ENCODE measurements at places on chromosomes 4 and X. TPM values are rescaled to one million over a fixed set of nuclear protein-coding genes. Genes with fewer than 3 reads are reported as not detected.

DNA sequence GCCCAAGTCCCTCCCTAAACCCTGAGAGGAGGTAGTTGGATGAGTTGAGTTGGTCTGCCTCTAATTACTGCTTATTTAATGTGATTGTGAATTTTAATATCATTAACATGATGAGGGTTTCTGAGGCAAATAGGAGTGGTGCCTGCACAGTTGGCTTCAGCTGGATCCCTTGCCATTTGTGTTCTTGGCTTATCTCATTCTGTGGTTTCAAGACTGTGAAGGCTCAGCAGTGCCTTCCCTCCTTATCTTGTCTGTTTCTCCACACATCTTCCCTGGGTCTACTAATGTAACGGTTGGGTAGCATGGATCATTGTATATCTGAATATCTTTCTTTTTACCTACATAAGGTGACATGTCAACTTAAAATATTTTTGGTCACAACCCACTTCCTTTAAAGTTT, 1.6 kb upstream of the SLC10A4 start:
- DNase-seq, result no peak

- DNase-seq, result no peak
Observed at GRCh38 chr4:16176621-16177020, 49.6 kb downstream of the TAPT1 start.

DNA sequence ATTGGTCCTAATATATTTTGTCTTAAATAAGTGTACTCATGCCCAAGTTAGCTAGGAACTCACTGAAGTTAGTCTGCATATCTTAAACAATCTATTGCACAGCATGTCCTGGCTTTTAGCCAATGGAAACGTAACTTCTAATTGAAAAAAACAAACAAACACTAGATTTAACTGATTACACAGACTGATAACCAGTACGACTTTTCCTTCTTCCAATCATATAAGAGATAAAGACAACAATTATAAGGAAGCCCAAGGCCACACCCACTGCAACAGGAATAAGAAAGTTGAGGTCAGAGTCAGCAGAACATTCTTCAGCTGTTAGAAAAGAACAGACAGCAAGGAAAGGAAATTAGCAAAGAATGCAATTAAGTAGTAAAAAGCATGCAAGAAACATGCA, 40.8 kb downstream of the LAMP2 start:
- DNase-seq, result no peak

DNA sequence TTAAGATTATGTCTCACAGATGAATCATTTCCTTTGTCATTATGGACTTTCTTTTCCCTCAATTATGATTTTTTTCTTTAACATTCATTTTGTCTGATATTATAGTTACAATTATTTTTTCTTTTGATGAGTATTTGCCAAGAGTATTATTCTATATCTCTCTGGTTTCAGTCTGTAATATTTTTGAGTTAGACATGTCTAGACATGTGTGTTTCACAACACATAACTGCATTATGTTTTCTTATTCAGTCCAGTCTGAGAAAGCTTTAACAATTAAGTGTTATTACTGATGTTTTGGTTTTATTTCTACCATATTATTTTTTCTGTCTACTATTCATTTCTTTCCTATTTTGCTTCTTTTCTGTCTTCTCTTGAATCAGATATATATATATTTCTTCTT, 108.3 kb upstream of the MID1IP1 start:
- no peak for DNase-seq

DNA sequence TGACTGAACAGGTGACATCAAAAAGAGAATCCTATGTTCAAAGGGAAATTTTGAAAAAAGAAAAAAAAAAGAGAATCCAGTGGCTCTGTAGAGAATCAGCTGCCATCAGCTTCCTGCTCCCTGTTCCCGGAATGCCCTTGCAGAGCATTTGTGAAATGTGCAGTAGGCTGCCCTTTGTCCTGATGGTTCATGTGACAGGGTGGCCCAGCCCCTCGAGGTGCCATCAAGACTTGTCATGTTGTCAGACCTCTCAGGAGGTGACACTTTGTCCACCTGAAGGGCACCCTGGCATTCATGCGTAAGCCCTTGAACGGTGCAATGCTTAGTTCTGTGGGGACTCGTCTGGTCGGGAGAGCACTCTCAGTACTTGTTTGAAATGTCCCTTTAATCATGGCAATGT, 71.4 kb downstream of the CLDN34 start:
- no peak for DNase-seq

DNA sequence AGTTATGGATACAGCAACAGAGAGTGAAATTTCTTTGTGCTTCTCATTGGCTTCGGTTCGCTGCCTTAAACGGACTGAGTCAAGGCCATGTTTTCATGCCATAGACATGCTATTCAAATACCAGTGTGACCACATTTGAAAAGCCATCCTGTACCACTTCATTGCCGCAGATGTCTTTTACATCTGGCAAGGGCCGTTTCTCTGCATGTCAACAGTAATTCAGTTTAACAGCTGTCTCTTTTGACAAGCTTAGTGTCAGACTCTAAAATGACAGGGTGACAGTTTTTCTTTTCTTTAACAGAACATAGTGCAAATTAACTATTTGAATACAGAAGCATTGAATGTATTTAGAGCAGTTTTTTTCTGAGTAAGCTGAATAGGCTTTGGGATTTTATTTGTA, 362.2 kb upstream of the POU3F4 start:
- DNase-seq, result no peak

DNA sequence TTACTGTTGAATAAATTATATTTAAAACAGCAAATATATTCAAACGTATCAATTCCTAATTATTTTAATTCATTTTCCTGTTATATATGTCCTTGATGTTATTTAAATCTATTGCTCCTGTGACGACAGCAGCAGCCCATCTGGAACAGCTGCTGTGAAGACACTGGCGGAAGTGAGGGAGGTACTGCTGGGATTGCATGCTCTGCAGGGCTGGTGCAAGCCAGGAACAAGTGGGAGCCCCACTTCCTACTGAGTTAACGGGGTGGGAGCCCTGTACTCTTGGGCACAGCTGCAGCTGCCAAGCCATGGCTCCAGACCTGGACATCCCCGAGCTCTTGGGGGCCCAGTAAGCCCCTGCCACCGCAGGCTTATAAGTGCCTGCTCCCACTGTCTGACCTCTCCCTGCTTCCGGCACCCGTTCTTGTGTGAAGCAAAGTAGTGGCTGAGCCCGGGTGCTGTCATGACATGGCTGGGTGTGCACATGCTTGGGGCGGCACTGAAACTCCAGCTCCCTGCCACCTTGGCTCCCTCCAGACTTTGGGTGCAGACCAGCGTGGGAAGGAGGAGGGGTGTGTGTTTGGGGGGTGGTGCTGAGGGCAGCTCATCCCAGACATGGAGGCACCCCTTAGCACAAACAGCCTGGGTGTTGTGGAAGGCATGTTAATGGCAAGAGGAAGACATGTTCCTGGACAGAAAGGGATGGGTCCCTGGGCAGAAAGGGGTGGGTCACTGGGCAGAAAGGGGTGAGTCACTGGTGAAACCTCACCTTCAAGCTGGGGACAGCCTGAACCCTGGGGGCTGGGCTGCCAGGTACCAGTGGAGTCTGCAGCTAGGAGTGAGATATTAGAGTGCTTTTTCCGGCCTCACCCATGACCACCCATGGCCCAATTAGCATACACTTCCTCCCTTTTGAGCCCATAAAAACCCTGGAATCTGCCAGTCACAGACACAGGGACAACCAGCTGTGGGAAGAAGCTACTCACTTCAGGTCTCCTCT, 1981.3 kb upstream of the IGFBP7 start:
- DNase-seq, result peak; percentile 41

DNA sequence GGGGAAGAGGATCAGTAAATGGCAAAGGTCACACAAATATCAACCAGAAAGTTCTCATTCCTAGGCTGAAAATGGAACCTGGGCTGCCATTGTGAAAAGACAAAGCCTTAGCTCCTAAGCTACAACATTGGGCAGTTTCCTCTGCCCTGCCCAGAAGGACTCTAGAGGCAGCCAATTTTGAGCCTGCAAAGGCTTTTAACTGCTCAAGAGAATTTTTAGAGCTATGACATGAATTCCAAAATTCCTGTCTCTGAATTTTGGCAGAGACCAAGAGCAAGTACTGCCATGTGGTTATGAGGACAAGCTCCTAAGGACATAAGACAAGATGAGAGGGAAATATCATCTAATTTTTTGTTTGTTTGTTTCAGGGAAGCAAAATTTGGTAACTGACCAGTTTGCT, 29.6 kb upstream of the IGFBP7 start:
- no peak for DNase-seq

DNA sequence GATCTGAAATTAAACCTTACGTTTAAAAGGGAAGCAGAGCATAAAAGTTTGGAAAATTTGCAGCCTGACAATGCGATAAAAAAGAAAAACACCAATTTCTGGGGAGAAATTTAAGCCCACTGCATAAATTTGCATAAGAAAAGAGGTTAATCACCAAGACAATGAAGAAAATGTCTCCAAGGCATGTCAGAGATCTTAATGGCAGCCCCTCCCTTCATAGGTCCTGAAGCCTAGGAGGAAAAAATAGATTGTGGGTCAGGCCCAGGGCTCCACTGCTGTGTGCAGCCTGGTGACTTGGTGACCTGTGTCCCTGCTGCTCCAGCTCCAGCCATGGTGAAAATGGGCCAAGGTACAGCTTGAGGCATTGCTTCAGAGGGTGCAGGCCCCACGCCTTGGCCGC, 264.0 kb upstream of the CT83 start:
- DNase-seq, result no peak

Gene OTC
- total RNA-seq, result 0.23 TPM

Gene RBM47
- 20.7 TPM for total RNA-seq

Gene MAGEA8
- not detected for total RNA-seq

Gene RHOXF2B
- total RNA-seq, result not detected

Gene NEUROG2
- not detected for total RNA-seq

All from aorta (tissue), 5 donors.